ENCODE measurements at places on chromosomes 7 and 10. TPM values are rescaled to one million over a fixed set of nuclear protein-coding genes. Genes with fewer than 3 reads are reported as not detected.

Gene ASIC3
- total RNA-seq: 1.4 TPM

Gene GATA3
- total RNA-seq: 0.69 TPM

Gene NUTM2E
- total RNA-seq: 0.46 TPM

Gene CLRN3
- total RNA-seq: not detected

Gene NPC1L1
- not detected for total RNA-seq

Gene EPO
- total RNA-seq: not detected

Gene MACC1
- 0.23 TPM for total RNA-seq

Gene MRPL32
- total RNA-seq: 51.7 TPM

Gene CHST3
- 12.2 TPM for total RNA-seq

Data from diencephalon (tissue), 1 donor.